Breast epithelium (tissue), 4 donors: ENCODE measurements at places on chromosomes 3 and 15. TPM values are rescaled to one million over a fixed set of nuclear protein-coding genes. Genes with fewer than 3 reads are reported as not detected.

COL8A1 gene
- total RNA-seq, result 9.2 TPM

CHRM5 gene
- not detected for total RNA-seq

HHATL gene
- not detected for total RNA-seq

VGLL3 gene
- 48.5 TPM for total RNA-seq

AEN gene
- total RNA-seq, result 21.6 TPM

ARHGEF26 gene
- 19.8 TPM for total RNA-seq

KNG1 gene
- 0.48 TPM for total RNA-seq
